Bronchial epithelial cell (primary cell): ENCODE measurements at places on chromosomes 6 and 20. TPM values are rescaled to one million over a fixed set of nuclear protein-coding genes. Genes with fewer than 3 reads are reported as not detected.

The PPP1R3G gene
- total RNA-seq: 1.8 and 1.9 TPM in 2 replicates

The LY6G6C gene
- total RNA-seq: 0.38 TPM in 1 of 2 replicates, not detected in the other

The ID4 gene
- 1.6 and 2.8 TPM in 2 replicates for total RNA-seq

The EHMT2 gene
- 10.8 and 14.5 TPM in 2 replicates for total RNA-seq

The KCNQ5 gene
- 0.38 and 2.1 TPM in 2 replicates for total RNA-seq

The CYP24A1 gene
- 6.9 and 8.7 TPM in 2 replicates for total RNA-seq

The TSPO2 gene
- total RNA-seq: not detected in 2 replicates

The PAK5 gene
- total RNA-seq: not detected in 2 replicates

The ARG1 gene
- total RNA-seq: not detected in 2 replicates

The TRIM31 gene
- 0.13 TPM in 1 of 2 replicates, not detected in the other for total RNA-seq

The ARMC2 gene
- total RNA-seq: 0.26 and 0.77 TPM in 2 replicates

The LRRN4 gene
- total RNA-seq: not detected in 2 replicates

The LY86 gene
- total RNA-seq: not detected in 2 replicates

The SNX9 gene
- 25.5 and 26.6 TPM in 2 replicates for total RNA-seq

The FITM2 gene
- 4.5 and 7.9 TPM in 2 replicates for total RNA-seq

The MRAP2 gene
- total RNA-seq: 0.13 and 0.26 TPM in 2 replicates

The PRKN gene
- total RNA-seq: 0.79 and 1.5 TPM in 2 replicates

The DBNDD2 gene
- 12.9 and 18.2 TPM in 2 replicates for total RNA-seq

The C6orf58 gene
- total RNA-seq: not detected in 2 replicates

The CDK19 gene
- 6.1 and 6.9 TPM in 2 replicates for total RNA-seq

The SMLR1 gene
- total RNA-seq: not detected in 2 replicates

The NINL gene
- total RNA-seq: 4.1 and 5.0 TPM in 2 replicates

The SCUBE3 gene
- total RNA-seq: not detected in 2 replicates

The SASH1 gene
- 3.9 and 9.0 TPM in 2 replicates for total RNA-seq

The ZNF341 gene
- 0.53 and 0.64 TPM in 2 replicates for total RNA-seq

The NT5E gene
- 31.4 and 71.1 TPM in 2 replicates for total RNA-seq

The SNPH gene
- total RNA-seq: 1.7 and 1.8 TPM in 2 replicates

The LINC00237 gene
- not detected in 2 replicates for total RNA-seq

The SOX4 gene
- total RNA-seq: 20.9 and 36.6 TPM in 2 replicates

The HMGCLL1 gene
- total RNA-seq: not detected in 2 replicates

The NRSN1 gene
- total RNA-seq: not detected in 2 replicates

The CALHM5 gene
- total RNA-seq: under 0.01 TPM in 1 of 2 replicates, not detected in the other

The XKR7 gene
- total RNA-seq: not detected in 2 replicates

The CITED2 gene
- 10.3 and 12.3 TPM in 2 replicates for total RNA-seq

The MCCD1 gene
- total RNA-seq: not detected in 2 replicates
